ENCODE measurements at places on chromosomes 11 and 22. TPM values are rescaled to one million over a fixed set of nuclear protein-coding genes. Genes with fewer than 3 reads are reported as not detected.

SLC25A45 gene
- total RNA-seq: 16.0 TPM

DSCAML1 gene
- 0.58 TPM for total RNA-seq

GRCh38 chr11:10627816-10628215 lies 59.4 kb upstream of the LYVE1 start:
- peaks cover 4% of the 10 kb centered on the region for H3K36me3 ChIP-seq
- no peak overlapping the region for H3K4me3 ChIP-seq

GRCh38 chr11:78465169-78465942 lies 47.7 kb upstream of the GAB2 start:
- no peak for DNase-seq
- no peak overlapping the region for H3K4me3 ChIP-seq
- no peaks in the 10 kb centered on the region for H3K36me3 ChIP-seq
- H3K27me3 ChIP-seq: no peaks in the 10 kb centered on the region

GRCh38 chr11:89536926-89537325 lies 45.8 kb upstream of the NOX4 start:
- no peaks in the 10 kb centered on the region for H3K36me3 ChIP-seq
- peaks cover 2% of the 10 kb centered on the region for H3K4me1 ChIP-seq
- H3K27ac ChIP-seq: no peak overlapping the region
- H3K4me3 ChIP-seq: no peak overlapping the region

Measured in aorta (tissue), 5 donors.